ENCODE measurements at places on chromosomes 5 and 9. TPM values are rescaled to one million over a fixed set of nuclear protein-coding genes. Genes with fewer than 3 reads are reported as not detected.

The C9orf50 gene
- not detected for total RNA-seq

The SLC6A18 gene
- total RNA-seq, result not detected

The HSPB3 gene
- not detected for total RNA-seq

The TRIM36 gene
- total RNA-seq, result 0.69 TPM

The IL3 gene
- not detected for total RNA-seq

The ACTBL2 gene
- total RNA-seq, result not detected

The JAKMIP2 gene
- total RNA-seq, result not detected

The BARHL1 gene
- total RNA-seq, result not detected

The FLT4 gene
- 66.5 TPM for total RNA-seq

The SMIM33 gene
- total RNA-seq, result not detected

The PKD2L2 gene
- not detected for total RNA-seq

The CBY3 gene
- total RNA-seq, result not detected

DNA sequence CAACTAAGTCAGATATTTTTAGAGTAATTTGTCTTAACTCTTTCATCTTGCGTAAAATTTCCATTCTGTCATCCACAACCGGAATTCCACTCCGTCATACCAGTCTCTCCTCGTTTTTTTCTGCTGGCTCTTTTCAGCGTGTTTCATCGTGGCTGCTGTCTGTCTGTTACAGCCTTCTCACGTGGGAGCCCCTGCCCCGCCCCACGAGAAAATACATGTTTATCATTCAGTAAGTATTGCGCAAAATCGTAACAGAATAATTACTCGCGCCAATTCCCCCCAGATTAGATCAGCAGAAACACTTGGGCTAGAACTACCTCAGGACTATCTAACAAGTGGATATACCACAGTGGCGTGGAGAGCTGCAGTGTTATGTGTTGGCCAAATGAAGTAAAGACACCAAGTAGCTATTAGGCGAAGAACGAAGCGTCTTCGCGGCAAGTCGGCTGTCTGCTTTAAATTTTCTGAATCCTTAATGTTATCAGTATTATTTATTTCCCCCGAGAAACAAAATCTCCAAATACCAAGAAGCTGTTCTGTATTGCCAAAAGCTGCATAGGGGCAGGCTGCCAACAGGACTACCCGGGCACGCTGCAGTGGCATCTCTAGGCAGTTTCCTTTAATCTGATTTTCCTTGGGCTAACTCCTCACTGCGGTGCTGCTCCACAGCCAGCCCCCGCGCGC lies 566 bp upstream of the FOCAD start:
- peak overlapping the region; percentile 69 for H3K4me3 ChIP-seq
- no peaks in the 10 kb centered on the region for H3K27me3 ChIP-seq
- H3K4me1 ChIP-seq, result peaks cover 37% of the 10 kb centered on the region
- peak; percentile 82 for DNase-seq
- peak overlapping the region; percentile 48 for H3K27ac ChIP-seq

DNA sequence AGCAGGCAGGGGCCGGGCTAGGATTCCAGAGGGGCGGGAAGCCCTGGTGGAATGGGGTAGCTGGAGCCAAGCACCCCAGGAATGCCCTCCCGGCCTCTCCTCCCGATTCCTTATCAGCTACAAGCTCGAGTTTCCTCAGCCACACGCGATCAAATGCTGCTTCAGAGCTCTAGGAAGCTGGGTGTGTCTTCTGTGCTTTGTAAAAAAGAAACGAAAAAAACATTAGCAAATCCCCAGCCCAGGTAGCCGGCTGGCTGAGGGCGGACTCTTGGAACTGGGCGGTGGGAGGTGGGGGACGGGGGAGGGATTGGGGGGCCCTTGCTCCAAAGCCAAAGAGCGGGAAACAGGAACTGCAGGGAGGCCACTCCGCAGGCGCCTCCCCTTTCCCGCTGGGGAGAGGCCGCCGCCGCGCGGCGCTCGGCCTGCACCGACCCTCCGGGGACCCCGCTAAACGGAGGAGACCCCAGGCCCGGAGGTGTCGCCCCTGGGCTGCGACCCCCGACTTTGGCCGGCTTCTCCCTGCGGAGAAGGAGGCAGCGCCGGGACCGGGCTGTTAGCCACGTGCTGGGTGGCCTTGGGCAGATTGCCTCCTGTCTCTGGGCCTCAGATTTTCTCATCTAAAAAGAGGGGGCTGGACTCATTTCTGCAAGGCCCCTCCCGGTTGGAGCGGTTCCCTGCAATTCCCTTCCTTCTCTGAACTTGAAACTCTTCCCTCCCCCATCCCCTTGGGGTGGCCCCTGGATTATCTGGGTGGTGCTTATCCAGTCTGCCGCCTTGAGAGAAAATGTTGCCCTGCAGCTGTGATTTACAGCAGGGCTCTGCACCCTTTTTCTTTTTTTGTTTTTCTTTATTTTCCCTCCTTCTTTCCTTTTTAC lies 40.9 kb upstream of the FABP6 start:
- H3K4me1 ChIP-seq, result peaks cover 8% of the 10 kb centered on the region
- no peaks in the 10 kb centered on the region for H3K27me3 ChIP-seq
- H3K4me3 ChIP-seq, result peak overlapping the region; percentile 47
- peak; percentile 32 for DNase-seq

DNA sequence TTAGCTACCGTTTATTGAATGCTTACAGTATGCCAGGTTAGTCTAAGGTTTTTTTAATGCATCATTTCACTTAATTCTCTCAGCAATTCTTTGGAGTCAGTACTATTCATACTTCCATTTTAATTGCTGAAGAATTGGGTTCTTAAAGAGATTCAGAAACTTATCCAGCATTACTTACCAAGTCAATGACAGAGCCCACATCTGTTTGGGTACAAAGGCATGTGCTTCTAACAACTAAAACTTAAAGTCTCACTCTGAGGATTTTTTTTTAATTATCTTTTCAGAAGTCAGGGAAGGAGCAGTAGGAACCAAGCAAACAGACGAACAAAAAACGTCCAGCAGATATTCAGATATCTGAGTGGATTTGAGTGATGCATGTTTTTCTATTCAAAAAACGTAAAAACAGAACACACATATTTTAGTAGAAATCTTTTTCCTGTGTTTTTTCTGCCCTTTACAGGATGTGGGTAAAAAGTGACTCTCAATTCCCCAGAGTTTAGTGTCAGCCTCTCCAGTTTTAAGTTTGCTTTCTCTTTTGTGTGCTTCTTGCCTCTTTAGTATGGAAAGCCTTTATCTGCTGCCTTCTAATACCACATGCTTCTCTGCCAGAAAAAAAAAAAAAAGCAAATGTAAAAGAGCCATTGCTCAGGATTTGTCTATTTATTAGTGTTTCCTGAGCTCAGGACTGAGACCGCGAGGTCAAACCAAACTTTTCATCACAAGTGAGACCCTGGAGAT lies 118.0 kb downstream of the PRKACG start:
- no peaks in the 10 kb centered on the region for H3K36me3 ChIP-seq
- H3K4me1 ChIP-seq, result peaks cover 7% of the 10 kb centered on the region
- peaks cover 2% of the 10 kb centered on the region for H3K27me3 ChIP-seq
- DNase-seq, result no peak
- H3K4me3 ChIP-seq, result no peak overlapping the region

GRCh38 chr5:36630201-36631145 lies 24.1 kb downstream of the SLC1A3 start:
- peaks cover 1% of the 10 kb centered on the region for H3K27me3 ChIP-seq
- H3K27ac ChIP-seq, result no peak overlapping the region
- no peaks in the 10 kb centered on the region for H3K4me1 ChIP-seq
- no peak overlapping the region for H3K4me3 ChIP-seq

- no peak overlapping the region for H3K4me3 ChIP-seq
- no peaks in the 10 kb centered on the region for H3K4me1 ChIP-seq
- H3K27ac ChIP-seq, result no peak overlapping the region
- no peaks in the 10 kb centered on the region for H3K36me3 ChIP-seq
- peaks cover 6% of the 10 kb centered on the region for H3K27me3 ChIP-seq
These were observed 5.8 kb downstream of the ADAMTS16 start for GRCh38 chr5:5145651-5146529.

DNA sequence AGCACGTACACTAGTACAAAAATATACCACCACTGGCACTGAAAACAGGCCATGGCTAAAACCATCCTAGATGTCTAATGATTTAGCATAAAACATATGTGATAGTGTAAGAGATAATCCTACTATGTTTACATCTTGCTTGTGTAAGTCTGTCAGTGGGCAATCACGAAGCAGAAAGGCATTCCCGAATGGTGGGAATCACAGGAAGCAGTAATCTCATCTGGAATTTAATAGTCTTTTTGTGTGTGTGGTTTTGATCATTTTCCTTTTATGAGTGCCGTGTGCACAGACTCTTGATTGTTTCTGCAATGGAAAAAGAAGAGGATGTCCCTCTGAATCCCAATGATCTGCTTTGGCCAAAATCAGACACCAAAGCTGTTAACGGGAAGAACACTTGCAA lies 200.5 kb downstream of the EBF1 start:
- H3K36me3 ChIP-seq, result no peaks in the 10 kb centered on the region
- H3K27me3 ChIP-seq, result no peaks in the 10 kb centered on the region
- DNase-seq, result no peak
- no peaks in the 10 kb centered on the region for H3K4me1 ChIP-seq
- H3K27ac ChIP-seq, result no peak overlapping the region
- no peak overlapping the region for H3K4me3 ChIP-seq

- H3K36me3 ChIP-seq, result no peaks in the 10 kb centered on the region
- H3K4me3 ChIP-seq, result no peak overlapping the region
- H3K27ac ChIP-seq, result no peak overlapping the region
- no peaks in the 10 kb centered on the region for H3K27me3 ChIP-seq
- no peaks in the 10 kb centered on the region for H3K4me1 ChIP-seq
These were observed 4.6 kb upstream of the SERINC5 start for GRCh38 chr5:80260461-80260860.

DNA sequence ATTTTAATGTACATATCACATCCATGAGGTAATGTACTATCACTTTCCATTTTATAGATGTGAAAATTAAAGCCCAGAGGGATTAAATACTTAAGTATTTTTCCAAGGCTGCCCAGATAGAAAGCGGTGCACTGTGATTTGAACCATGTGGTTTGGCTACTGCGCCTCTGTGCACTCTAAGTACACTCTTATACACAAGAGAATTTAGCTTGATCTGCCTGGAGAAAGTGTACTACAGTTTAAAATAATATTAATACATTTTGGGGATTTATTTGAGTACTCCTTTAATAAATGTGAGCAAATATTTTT lies 360.4 kb upstream of the ACTBL2 start:
- no peak overlapping the region for H3K4me3 ChIP-seq
- no peaks in the 10 kb centered on the region for H3K27me3 ChIP-seq
- no peak for DNase-seq

DNA sequence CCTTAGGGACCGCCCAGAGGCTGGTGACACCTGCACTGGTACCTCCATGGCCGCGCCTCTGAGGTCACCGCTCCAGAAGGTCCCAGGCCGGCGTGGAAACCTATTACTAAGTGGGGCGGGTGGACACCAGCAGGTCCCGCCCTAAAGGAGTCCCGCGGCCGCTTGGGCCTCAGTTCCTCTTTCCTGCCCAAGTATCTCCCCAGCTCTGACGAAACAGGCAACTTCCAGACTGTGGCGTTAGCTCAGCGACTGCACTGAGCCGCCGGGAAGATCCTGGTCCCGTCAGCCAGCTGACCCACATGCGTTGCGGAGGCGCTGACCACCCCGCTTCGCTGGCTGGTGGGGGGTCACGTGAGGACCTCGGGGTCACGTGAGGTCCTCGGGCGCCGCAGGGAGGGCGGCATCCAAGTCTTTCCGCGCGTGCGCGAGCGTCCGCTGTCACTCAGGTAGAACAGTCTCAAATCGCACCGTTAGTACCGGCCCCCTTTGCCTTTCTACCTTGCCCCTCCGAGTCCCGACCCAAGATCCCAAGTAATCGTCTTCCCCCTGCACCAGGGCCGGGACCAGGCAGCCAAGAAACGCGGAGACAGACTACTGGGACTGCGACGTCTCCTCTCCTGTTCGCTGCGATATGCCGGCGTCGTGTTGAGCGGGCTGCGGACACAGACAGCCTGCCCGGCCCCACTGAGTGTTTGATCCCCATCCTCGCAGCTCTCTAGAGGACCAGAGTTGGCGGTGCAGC lies 53.7 kb upstream of the KDM4C start:
- peak overlapping the region; percentile 16 for H3K27ac ChIP-seq
- no peaks in the 10 kb centered on the region for H3K27me3 ChIP-seq
- H3K4me1 ChIP-seq, result peaks cover 5% of the 10 kb centered on the region
- H3K4me3 ChIP-seq, result peak overlapping the region; percentile 53
- DNase-seq, result peak; percentile 86

GRCh38 chr5:33631786-33632185 lies 191.0 kb downstream of the TARS1 start:
- H3K36me3 ChIP-seq, result no peaks in the 10 kb centered on the region
- no peaks in the 10 kb centered on the region for H3K27me3 ChIP-seq
- H3K4me3 ChIP-seq, result no peak overlapping the region
- DNase-seq, result no peak
- no peak overlapping the region for H3K27ac ChIP-seq

DNA sequence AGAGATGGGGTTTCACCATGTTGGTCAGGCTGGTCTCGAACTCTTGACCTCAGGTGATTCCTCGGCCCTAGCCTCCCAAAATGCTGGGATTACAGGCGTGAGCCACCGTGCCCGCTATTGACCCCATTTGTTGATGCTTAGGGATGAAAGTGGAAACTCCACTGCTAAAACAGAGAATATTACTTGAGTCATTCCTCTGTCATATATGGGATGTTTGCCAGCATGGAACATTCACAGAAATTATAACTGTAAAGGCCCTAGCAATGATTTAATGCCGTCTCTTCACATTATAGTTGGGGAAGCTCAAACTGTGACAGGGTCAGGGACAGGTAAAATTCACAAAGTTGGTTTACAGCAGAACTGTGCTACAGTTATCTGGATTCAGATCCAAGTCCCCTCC lies 94.5 kb downstream of the TMC1 start:
- no peak overlapping the region for H3K27ac ChIP-seq
- no peaks in the 10 kb centered on the region for H3K36me3 ChIP-seq
- H3K4me3 ChIP-seq, result no peak overlapping the region

DNA sequence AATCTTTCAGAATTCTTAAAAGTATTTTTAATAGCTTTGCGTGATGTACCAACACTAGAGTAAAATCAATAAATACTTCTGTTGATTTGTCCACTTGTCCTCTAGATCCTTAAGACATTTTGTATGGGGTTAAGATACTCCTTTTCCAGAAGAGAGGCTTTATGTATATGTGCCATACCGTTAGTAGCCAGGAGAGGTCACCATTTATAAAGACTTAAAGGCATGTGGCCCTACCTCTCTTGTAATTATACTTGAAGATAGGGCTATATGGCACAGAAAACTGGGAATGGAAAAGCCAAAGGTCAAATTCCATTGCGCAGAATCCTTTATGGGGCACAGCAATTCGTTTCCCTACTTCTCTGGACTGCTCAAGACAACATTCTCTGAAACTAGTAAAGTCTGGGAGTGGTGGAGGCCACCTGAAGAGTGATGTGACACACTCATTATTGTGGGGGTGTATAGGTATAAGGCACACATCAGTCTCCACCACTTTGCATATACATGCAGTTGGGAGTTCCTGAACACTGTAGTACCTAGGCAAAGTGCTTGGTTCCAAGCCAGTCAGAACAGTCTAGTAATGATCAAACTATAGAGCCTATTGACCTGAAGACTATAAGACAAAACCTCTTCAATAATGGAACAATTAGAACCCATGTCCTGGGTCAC lies 140.1 kb upstream of the FBXL17 start:
- H3K4me1 ChIP-seq, result no peaks in the 10 kb centered on the region
- no peaks in the 10 kb centered on the region for H3K36me3 ChIP-seq
- H3K27me3 ChIP-seq, result no peaks in the 10 kb centered on the region
- no peak overlapping the region for H3K4me3 ChIP-seq
- no peak overlapping the region for H3K27ac ChIP-seq

GRCh38 chr5:137393196-137393993 lies 105.7 kb downstream of the SPOCK1 start:
- no peaks in the 10 kb centered on the region for H3K27me3 ChIP-seq
- no peak overlapping the region for H3K27ac ChIP-seq
- H3K4me3 ChIP-seq, result no peak overlapping the region
- H3K36me3 ChIP-seq, result no peaks in the 10 kb centered on the region
- DNase-seq, result no peak
- no peaks in the 10 kb centered on the region for H3K4me1 ChIP-seq

All from endothelial cell of umbilical vein (primary cell).